ENCODE measurements at places on chromosomes 3 and 15. TPM values are rescaled to one million over a fixed set of nuclear protein-coding genes. Genes with fewer than 3 reads are reported as not detected.

GRCh38 chr15:38285456-38285855 is 32.8 kb downstream of the SPRED1 start:
- DNase-seq, result peak; percentile 7

- DNase-seq, result peak; percentile 11
Measured at GRCh38 chr3:48406443-48407431, 23.1 kb downstream of the PLXNB1 start.

DNA sequence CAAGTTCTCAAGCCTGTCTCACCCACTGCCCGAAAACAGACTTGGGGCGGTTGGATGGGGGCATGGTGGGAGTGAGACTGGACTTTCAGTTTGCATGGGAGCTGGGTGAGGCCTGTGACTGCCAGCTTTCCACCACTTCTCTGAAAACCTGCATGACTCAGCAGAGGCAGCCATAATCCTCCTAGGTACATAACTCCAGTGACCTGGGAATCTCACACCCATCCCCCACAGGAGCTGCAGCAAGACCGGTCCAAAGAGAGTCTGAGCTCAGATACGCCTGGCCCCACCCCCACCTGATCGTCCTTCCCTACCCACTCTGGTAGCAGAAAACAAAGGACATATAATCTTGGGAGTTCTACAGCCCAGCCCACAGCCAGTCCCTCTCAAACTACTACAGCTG is 107.2 kb downstream of the NSMCE3 start:
- DNase-seq, result no peak

DNA sequence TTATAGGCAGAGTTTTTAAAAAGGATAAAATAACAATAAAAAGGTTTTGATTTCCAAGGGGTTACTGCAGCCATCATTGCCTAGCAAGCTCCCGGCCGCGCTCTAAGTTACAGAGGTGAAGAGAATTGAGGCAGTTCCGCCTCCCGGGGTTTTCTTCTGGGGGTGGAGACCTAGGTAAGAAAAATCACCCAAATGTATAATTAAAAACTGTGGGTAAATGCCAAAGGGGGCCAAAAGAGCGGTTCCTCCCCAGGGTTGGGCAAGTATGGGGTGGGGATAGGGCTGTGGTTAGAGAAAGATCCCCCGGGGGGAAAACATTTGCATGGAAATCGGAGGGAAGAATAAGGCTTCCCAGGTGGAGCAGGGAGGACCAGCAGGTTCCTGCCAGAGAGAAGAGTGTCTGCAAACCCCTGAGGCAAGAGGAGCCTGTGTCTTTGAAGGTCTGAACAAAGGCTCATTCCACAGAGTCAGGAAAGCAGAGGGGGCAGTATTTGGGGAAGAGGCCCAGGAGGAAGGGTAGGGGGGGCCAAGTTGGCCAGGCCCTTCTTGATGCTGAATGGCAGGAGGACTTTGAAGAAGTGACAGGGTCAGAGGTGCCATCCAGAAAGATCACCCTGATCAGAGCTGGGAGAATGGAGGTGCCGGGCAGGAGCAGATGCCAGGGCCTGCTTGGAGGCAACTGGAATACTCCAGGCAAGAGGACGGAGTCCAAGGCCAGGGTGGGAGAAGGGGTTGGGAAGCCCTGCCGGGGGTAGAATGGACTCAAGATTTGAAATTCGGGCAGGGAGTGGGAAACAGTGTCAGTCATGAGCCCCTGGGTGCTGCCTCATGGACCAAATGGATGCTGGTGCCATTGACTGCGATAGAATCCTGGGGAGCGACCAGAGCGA is 152.9 kb upstream of the RGMA start:
- no peak for DNase-seq

DNA sequence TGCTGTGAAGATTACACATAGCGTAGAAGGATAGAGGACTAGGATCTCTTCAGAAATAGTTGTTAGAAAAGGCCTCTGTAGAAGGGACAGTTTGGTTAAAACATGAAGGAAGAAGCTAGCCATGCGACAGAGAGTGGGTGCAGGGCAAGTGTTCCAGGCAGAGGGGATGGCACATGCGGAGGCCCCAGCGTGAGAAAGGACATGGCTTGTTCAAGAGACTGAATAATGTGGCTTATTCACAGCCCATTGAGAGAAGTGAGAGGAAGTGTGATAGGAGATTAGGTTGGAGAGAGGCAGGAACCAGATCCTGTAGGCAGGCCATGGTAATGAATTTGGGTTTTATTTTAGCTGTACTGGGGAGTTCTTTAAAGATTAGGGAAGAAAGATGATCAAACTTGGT is 56.4 kb downstream of the NEO1 start:
- DNase-seq, result no peak

- no peak for DNase-seq
Measured at GRCh38 chr15:82533801-82534200, 6.5 kb downstream of the RPS17 start.

GRCh38 chr3:80338366-80338765 is 570.6 kb upstream of the ROBO1 start:
- DNase-seq, result no peak

- no peak for DNase-seq
Measured at GRCh38 chr3:140726066-140726465, 48.2 kb downstream of the TRIM42 start.

DNA sequence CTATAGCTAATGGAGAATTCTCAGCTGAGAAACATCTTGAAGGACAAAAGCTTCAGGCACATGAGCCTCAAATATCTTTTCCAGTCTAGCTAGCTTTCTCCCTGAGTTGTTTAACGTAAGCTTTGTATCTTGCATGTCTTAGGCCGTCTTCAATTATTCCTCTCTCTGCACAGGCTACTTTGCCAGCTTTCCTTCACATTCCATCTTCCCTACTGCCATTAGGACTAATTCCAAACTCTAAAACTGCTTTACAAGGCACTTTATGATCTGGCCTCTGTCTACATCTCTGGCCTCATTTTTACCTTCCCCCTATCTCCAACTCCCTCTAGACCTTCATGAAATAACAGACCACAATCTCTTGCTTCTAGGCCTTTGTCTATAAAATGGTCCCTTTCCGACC is 171.4 kb downstream of the GREM1 start:
- peak; percentile 62 for DNase-seq

- DNase-seq, result no peak
Measured at GRCh38 chr15:68586274-68586961, 7.6 kb downstream of the CORO2B start.

DNA sequence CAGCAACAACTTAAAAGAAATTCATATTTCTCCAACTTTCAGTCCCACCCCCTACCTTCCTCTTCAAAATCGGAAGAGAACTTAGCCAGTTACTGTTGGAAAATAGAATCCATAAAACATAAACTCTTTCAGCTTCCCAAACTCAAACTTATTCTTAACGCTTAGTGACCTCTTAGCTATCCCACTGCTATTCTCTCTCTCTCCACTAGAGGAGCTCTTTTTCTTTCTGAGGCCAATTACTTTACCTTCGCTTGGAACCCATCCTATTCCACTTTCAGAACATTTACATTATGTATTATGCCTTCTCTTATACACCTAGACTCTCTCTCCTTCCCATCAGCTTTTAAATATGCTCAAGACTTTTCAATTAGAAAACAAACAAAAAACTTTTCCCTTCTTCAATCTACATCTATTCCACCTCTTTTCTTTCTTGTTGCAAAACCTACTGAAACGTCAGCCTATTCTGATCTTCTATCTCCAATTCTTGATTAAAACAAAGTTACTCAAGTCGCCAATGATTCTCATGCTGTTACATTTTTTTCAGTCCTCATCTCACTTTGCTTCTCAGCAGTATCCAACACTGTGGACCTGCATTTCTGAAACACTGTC is 13.4 kb upstream of the GHSR start:
- no peak for DNase-seq

- DNase-seq, result no peak
Measured at GRCh38 chr3:24435584-24435983, 59.1 kb downstream of the THRB start.

- DNase-seq, result peak; percentile 19
Measured at GRCh38 chr15:25054329-25054728, 99.5 kb downstream of the SNRPN start.

- no peak for DNase-seq
Measured at GRCh38 chr15:62647843-62648505, 394.6 kb upstream of the TPM1 start.

DNA sequence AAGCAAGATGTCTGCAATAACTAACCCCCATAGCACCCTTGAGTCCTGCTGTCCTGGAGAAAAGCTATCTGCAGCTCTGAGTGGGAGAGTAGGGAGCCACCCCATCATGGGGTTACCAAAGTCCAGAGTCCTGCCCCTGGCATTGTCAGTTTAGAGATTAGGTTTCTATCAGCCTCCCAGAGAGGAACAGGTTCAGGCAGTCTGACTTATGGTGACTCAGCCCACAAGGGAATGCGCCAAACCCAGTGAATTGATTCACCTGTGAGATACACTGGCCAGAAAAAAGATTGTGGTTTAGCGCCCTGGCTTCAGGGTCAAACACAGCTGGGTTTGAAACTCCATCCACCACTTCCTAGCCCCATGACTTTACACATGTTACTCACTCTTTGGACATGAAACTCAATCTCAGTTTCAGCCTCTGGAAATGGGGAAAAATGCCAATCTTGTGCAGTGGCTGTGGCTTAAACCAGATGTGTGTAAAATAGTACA is 263.6 kb upstream of the HES1 start:
- DNase-seq, result peak; percentile 80

DNA sequence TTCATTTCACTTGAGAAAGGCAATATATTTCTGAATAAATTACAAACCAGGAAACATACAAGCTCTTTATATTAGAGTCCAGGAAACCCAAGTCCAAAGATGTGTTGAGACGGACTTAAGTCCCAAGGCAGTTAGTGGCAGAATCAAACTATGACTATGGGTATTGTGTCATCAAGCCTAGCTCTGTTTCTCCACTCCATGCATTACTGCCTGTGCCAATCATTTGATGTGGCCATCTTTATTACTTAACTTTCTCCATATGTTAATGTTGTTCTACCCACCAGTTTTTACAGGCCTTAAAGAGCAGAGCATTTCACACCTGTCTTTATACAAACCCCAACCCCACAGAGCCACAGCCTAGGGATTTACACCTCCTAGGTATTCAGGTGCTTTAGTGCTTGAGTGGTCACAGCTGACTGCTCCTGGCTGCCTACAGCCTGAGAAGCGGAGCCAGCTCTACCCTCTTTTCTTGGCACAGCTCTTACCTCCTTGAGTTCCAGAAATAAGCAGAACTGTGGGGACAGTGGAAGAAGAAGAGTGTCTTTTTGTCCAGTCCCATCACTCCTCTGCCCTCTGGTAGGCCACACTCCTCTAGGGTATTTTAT is 92.1 kb downstream of the DTWD1 start:
- no peak for DNase-seq

DNA sequence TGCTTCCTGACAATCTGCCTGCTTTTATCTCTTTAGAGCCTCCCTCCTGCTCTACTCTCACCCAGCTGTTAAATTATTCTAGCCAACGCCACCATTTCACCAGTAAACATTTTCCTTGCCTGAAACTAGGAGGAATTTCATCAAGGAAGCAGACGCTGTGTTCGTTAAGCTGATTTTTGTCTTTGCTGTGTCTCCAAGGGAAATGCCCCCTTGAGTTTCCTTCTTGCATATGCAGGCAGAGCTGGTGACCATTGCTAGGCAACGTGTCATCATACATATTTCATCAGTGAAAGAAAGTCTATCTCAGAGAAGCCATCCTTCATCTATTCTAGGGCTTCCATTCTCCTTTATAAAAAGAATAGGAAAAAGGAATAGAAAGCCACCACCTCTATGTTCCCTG is 87.0 kb upstream of the ST8SIA2 start:
- DNase-seq, result no peak

DNA sequence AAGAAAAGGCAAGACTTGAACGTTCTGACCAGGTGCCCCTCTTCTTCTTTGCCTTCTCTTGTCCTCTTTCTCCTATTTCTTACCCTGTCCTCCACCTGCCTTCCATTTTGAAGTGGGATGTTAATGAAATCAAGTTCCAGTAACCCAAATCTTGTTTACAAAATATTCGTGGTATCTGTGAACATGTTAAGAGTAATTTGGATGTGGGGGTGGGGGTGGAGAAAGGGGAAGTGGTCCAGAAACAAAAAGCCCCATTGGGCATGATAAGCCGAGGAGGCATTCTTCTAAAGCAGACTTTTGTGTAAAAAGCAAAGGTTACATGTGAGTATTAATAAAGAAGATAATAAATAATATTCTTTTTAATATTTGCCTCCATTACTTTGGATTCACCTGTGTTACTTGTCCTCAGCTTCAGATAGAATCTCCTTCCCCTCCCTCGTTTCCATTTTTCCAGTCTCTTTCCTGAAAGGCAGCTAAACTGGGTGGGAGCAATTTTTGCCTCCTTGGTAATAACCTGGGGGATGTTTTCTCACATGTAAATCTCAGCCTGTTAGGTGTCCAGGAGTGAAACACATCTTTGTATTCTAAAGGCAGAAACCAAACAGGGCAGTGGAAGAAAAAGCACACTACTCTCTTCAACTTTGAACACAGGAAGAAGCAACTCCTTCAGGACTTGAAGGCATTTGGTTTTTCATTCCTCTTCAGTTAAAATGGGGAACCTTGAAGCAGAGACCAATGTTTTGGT is 3.2 kb downstream of the CHST2 start:
- DNase-seq, result no peak

GRCh38 chr3:45366290-45366689 is 22.1 kb upstream of the LARS2 start:
- DNase-seq, result no peak

GRCh38 chr3:95048564-95048963 is 985.7 kb downstream of the NSUN3 start:
- DNase-seq, result no peak

DNA sequence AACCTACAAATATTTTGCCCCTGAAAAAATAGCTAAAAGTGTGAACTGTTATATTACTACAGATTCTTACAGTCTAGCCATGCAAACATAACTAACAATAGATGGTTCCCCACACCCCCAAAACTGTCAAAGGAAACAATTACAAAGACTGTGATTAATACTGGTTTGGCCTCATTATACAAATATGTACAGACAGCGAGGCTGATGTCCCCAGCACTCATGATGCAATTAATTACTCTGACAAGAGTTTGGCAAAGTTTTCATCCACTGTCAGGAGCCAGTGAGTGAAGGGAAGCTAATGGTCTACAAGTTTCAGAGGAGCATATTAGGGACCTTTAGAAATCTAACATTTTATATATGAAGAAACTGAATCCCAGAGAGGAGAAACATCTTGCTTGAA is 61.0 kb downstream of the HMG20A start:
- DNase-seq, result peak; percentile 62

- DNase-seq, result peak; percentile 2
Measured at GRCh38 chr3:48397767-48398681, 26.0 kb downstream of the FBXW12 start.

DNA sequence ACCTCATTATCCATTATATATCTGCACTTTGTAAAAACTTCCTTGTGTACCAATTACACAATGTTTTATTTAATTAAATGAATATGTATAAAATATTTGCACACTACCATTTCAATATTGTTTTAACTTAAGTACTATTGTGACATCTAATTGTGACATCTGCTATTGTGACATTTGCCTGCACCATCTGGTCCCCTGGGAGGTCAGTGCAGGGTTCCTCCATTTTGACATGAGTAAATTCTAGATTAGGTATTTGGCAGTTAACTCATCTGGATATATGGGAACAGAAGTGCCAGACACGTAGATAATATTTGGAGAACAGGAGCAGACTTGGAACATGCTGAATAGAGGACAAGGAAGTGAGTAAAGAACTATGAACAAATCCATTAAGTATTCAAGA is 332.1 kb downstream of the VGLL3 start:
- DNase-seq, result no peak

Gene DAG1
- total RNA-seq, result 144 TPM

Gene CNTN4
- total RNA-seq, result 97.0 TPM

Gene CFAP20DC
- total RNA-seq, result not detected

Gene GOLGA8A
- total RNA-seq, result 24.3 TPM

Gene CACNA1D
- total RNA-seq, result 31.7 TPM

Gene EPHB3
- 33.3 TPM for total RNA-seq

Gene PTH1R
- 2.9 TPM for total RNA-seq

Gene SEMA5B
- not detected for total RNA-seq

Gene CASR
- total RNA-seq, result 3.0 TPM

Gene CYFIP1
- 99.9 TPM for total RNA-seq
